ENCODE measurements at places on chromosomes 13 and 19.

DNA sequence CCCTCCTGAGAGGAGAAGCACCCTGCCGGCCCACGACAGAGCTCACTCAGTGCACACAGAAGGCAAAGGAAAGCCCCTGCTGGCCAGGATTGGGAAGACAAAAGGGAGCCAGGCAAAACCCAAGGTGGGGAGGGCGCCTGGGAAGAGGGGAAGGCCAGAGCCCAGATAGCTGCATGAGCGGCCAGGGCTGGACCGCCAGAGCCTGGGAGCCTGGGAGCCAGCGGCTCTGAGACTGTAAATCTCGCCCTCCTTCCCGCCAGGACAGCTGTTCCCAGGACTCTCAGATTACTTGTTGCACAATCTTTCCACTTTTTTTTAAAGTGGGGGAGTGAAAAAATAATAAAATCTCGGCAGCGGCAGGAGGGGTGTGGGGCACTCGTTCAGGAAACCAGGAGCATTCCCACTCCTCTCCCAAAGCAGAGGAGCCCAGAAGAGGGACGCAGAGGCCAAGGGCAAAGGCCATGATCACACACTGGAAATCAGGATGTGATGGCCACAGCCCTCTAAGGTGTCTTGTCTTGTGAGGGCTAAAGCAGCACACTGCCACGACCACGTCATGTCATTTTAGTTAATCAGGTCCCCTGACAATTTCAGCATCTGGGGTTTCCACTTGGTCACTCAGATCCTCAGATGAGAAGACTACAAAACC lies 19.6 kb upstream of the EPHX3 start:
- DNase-seq: peak; percentile 94

DNA sequence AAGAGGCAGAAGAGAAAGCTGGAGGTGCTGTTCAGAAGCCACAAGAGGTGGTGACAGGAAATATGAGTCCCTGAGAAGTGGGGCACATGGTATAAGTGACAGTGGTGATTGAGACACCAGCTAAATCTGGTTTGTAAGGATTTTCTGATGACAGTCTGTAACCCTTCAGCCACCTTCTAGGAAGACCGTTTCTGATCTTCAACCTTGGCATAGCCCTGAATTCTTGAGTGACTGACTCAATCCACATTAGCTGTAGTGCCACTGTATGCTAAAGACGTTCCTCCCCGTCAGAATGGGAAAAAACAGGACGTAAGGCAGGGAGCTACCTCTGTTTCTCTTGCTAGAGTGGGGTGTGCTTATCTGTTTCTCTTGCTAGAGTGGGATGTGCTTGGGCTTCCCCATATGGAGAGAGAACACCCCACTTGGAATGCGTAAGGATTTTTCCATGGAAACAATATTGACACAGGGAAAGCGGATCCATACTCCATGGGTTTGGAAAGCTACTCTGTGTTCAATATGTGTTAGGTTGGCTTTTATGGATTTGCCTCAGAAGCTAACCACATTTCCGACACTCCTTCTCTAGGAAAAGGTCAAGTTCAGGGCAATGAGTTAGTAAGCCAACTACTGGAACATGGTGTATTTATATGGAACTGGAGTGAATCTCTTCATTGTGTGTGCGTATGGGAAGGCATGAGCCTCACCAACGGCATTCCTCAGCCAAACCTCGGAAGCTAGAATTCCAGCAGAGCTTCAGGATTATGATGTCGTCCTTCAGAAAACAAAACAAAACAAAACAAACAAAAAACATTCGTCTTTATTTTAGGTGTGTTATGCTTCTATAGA lies 948.8 kb upstream of the SLC10A2 start:
- no peak for DNase-seq

DNA sequence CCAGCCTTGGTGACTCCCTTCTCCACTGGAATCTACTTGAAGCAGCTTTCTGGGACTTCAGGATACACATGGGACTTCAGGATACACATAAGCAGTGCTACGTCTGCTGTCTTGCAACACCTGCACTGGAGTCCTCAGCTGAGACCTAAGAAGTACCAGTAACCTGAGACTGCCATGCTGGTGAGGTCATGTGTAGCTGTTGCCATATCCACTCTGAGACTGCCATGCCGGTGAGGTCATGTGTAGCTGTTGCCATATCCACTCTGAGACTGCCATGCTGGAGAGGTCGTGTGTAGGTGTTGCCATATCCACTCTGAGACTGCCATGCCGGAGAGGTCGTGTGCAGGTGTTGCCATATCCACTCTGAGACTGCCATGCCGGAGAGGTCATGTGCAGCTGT lies 937.9 kb downstream of the EFNB2 start:
- no peak for DNase-seq

- no peak for DNase-seq
These were observed 3.8 kb upstream of the ABCA7 start for GRCh38 chr19:1035998-1036621.

DNA sequence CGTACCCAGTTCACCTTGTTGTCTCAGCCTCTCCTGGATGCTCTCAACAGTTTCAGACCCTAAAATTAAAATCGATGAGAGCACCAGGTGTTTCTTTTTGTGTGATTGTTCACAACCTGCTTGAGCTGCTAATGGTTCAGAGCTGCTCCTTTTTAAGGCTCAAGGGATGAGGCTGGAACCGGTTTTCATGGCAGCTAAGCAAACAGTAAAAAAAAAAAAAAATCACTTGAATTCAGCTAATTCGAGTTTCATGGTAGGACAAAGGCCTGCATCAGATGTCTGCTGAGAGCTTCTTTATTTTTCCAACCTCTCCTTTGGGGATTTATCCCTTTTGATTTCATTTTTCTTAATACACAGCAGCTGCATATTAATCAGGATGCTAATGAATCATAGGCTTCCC lies 6.5 kb downstream of the SYCE2 start:
- no peak for DNase-seq

GRCh38 chr19:35929876-35930275 lies 6.3 kb upstream of the LRFN3 start:
- DNase-seq: no peak

GRCh38 chr19:3465552-3465951 lies 14.8 kb downstream of the SMIM24 start:
- DNase-seq: no peak

DNA sequence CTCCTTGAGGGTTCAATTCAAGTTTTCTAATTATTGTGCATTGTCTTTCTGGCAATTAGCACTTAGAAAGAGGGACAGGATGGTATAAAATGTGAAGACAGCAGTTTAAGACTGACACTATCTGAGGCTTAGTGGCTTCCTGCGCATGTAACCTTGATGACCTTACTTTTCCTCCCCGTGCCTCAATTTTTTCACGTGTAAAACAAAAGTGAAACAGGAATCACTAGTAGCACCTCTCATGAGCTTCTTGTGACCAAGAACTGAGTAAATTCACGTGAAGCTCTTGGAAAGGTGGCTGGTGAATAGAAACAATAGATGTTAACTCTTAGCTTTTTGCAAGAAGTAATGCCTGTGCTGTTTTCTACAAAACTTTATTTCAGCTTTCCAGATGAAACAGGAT lies 233.9 kb downstream of the LMO7 start:
- DNase-seq: no peak

- no peak for DNase-seq
These were observed 38.7 kb downstream of the BRCA2 start for GRCh38 chr13:32354040-32354439.

DNA sequence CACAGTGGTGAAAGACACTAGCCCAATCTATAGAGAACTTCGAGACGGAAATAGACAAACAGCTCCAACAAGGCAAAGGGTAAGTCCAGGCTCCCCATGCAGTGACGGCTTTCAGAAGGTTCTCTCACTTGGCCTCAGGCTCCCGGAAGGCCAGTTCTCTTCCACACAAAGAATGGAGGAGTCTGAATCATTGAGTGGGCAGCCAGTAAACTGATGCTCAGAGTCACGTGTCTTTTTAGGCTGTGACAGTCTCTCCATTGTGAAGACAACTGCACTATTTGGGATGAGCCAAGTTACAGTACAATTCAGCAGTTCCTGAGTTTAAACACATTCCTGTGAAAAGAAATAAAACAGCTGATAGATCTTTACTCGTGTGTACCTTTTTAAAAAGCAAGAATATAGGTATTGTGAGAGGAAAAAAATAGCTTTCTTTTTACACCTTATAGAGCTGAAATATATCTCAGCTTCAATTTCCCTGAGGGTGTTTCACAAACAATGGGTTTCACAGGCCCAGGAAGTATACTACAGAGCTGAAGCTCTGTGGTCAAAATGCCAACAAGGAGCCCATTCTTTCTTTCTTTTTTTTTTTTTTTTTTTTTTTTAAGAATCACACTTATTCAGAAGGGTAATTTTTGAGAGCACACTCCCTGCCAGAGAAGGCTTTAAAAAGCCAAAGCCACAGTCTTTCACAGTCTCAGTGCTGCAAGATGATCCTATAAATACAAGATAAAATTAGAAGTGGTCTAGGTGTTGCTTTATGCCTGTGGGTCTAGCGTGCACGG lies 135.1 kb downstream of the FREM2 start:
- DNase-seq: no peak

DNA sequence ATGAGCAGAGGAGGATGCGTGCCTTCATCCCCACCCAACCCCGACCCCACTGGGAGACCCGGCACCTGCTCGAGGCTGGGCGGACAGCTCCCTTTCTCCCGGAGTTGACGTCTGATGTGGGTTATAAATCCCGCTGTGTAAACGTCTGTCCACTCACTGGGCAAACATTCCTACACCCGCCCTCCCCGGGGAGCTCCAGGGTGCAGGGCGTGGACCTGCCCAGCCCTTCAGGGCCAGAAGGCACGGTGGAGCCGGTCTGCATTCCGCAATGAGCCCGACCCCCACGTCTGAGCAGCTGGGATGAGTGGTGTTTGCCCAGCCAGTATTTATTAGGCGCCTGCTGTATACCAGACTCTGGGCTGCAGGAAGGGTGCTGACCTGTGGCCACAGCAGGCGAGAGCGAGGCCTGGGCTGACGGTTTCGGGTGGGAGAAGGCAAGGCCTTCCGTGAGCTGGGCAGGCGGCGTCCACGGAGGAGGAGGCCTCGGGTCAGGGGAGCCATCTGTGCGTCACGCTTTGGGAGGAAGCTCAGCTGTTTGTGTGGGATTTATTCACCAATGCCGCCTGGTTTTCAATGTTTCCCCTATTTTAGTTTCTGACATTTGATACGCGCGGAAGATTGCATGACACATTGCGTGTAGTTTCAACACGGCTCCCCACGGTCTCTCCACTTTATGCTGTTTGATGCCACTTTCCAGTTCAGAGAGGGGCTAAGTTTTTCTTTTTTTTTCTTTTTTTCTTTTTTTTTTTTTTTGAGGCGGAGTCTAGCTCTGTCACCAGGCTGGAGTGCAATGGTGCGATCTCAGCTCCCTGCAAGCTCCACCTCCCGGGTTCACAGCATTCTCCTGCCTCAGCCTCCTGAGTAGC lies 2.0 kb downstream of the MISP start:
- peak; percentile 77 for DNase-seq

DNA sequence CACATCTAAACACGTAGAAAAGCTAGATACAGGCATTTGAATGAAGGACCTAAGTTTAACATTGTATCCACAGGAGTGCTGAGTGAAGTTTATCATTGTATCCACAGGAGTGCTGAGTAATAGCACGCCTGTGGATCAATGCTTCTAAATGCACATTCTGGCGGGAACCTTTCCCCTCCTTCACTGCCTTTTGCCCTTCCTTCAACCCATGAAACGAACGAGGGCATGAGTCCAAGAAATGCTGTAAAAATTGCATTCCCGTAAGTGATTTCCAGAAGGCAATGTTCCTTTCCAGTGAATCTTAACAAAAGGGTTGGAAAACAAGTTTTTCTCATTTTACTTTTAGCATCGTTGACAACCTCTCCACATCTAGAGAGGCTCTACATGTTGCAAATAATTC lies 88.1 kb downstream of the ZDHHC20 start:
- DNase-seq: no peak

DNA sequence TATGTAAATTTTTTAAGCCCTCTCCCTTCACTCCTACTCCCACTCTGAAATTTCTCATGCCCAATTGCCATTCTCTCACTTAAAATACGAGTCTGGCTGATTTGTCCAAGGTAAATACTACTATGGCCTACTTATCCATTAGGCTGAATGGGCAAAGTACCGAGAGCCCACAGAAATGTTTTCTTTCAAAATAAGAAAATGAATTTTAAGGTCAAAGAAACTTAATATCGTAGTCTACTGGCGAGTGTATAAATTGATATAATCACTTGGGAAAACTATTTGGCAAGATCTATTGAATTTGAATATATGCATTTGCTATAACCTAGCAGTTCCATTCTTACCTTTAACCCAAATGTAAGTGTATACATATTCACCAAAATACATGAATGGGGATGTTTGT lies 32.7 kb downstream of the ZNF45 start:
- no peak for DNase-seq

GRCh38 chr13:32214071-32214470 lies 101.1 kb downstream of the ZAR1L start:
- DNase-seq: no peak

DNA sequence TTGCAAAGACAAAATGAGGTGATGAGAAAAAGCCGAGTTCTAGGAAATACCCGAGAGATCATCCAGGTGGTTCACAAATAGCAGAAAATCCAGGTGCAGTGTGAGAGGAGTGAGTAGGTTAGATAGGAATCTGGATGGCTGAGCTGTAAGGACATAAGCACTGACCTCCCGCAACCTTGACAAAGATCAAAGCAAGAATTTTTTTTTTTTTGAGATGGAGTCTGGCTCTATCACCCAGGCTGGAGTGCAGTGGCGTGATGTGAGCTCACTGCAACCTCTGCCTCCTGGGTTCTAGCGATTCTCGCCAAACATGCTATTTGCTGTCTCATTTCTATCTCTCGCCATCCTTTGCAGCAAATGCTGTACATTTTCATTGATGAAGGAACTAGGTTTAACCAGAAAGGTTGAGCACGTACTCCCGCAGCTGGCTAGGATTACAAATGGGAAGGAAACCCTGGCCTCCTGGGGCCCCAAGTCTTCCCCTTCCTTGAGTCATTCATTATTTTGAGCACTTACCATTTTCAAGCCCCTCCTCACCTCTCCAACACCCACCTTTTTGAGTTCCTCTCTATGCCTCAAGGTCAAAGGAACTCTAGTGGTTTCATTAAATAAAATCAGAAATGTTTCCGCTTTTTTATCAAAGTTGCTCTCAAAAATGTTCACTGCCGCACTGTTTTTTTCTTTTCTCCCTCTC lies 38.8 kb downstream of the NLRP12 start:
- no peak for DNase-seq

GRCh38 chr13:89458456-89458855 lies 1787.3 kb downstream of the SLITRK5 start:
- DNase-seq: no peak

GRCh38 chr13:97577026-97577425 lies 143.1 kb downstream of the RAP2A start:
- no peak for DNase-seq

Data from right hindlimb (tissue), 1 donor.